SK-N-SH treated with all-trans-retinoic acid at 6 μM for 48 hours (cell line): ENCODE measurements at places on chromosomes 3 and 15.

DNA sequence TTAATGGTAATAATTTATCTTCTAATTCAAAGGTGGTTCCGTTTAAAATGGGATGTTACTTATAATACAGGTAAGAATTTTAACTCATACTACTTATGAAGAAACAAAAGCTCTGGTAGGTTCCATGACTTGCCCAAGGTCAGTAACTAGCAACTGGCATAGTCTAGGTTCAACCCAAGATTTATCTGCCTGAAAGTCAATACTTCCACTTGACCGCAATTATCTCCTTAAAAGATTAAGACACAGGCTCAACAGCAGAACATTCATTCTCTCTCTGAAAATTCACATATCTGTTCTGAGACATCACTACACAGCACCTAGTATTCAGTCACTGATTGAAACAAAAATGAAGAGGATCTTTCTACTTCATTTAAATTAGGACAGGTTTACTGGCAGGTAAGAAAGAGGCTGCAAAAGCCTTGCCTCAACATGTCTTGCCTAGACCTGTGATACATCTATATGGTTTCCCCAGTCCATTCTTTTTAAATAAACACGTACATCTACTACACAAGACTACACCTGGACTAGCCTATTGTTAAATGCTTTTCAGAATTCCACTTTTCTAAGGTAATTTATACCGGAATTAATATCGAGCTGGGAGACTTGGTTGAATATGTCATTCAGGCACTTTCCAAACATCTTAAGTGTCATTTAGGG lies 1.2 kb downstream of the CSNK1G1 start:
- ATAC-seq, result no peak

DNA sequence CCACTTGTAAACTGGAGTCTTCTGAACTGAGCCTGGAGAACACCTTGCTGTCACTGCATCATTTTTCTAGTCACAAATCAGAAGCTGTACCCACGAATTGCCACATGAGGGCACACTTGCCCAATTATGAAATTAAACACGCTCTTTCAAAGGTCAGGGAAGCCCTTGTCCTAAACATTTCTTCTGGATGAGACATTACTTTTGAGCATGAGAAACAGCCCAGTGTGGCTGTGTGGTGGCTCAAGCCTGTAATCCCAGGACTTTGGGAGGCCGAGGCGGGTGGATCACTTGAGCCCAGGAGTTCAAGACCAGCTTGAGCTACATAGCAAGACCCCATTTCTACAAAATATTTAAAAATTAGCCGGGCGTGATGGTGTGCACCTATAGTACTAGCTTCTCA lies 27.5 kb upstream of the CFAP161 start:
- peak; percentile 90 for ATAC-seq

GRCh38 chr3:126956866-126957650 lies 25.9 kb upstream of the PLXNA1 start:
- no peak for ATAC-seq

DNA sequence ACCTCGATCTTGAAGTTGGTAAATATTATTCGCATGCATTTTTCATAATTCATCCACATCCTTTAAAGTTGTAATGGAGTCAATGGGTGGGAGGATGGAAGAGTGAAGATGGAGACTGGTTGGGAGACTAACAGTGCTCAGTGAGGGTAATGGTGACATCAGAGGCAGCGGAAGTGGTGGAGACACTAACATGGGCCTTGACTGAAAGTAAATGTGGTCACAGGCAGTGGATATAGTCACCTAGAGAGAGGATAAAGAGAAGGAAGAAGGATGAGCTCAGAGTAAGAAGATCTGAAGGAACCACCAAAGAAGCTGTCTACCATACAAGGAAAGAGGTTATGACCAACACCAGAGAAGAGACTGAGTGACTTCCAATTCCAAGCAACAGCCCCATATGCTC lies 281.6 kb upstream of the STT3B start:
- no peak for ATAC-seq

DNA sequence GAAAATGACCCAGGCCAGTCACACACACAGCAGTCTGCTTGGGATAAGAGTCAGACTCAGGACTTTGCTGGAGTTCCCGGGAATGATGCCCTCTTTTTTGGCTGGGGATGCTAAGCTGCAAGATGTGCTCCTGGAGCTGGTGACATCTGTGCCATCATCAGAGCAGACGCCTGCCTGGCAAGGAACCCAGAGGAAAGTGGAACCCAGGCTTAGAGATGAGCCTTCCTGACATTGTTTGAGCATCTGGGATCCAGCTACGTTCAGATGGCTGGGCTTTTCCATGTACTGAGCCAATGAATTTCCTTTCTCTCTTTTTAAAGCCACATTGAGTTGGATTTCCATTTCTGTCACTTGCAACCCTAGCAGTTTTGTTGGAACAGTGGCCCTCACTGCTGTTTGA lies 53.3 kb downstream of the EBLN2 start:
- no peak for ATAC-seq

GRCh38 chr15:74050127-74050526 lies 32.2 kb downstream of the GOLGA6A start:
- no peak for ATAC-seq

DNA sequence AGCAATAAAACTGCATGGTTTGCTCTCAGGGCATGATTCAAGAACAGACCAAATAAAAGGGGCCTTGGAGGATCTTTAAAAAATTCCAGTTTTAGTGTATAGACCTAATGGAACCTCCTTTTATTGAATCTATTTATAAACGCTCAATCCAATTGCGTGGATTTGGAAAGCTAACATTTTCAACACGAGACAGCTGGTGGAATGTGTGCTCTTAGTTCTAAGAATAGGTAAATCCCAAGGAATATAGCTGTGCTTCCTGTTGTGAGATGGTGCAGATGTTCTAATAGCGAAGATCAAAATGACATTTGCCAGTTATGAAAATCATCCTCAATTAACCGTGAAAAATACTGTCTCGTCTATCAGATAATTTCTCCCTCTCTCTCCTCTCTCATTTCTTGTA lies 192.5 kb downstream of the ATP10A start:
- ATAC-seq, result no peak

DNA sequence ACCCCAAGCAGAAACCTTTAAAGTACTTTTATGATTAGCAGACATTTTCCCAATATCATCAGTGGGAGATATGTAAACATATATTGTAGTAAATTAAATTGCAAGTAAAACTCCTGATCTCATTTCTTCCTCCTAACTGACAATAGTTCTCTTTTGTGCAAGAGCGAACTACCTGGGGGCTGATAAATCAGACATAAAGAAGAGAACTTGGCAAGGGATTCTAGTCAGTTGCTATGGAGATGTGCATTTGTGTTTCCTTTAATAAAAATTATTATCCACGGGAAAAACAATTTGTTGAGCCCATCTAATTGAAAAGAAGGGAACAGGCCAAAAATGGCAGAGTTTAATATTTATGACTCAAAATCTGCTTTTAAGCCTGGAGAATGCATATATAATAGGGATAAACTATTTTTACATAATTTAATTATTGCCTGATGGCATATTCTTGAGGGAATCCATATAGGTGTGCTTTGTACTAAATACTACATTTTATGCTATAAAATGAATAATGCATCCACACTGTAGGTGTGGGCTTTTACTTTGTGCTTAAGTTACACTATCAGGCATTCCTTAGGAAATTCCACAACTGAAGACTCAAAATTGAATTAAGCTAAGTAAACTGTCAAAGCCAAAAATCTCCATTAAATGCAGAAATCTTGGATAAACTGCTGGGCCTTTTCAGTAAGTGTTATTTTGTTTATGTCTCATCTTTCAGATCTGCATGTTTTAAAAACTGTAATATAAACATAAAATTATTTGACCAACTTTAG lies 258.1 kb downstream of the ERC2 start:
- ATAC-seq, result peak; percentile 27; the same call in 2 of the 3 replicates

DNA sequence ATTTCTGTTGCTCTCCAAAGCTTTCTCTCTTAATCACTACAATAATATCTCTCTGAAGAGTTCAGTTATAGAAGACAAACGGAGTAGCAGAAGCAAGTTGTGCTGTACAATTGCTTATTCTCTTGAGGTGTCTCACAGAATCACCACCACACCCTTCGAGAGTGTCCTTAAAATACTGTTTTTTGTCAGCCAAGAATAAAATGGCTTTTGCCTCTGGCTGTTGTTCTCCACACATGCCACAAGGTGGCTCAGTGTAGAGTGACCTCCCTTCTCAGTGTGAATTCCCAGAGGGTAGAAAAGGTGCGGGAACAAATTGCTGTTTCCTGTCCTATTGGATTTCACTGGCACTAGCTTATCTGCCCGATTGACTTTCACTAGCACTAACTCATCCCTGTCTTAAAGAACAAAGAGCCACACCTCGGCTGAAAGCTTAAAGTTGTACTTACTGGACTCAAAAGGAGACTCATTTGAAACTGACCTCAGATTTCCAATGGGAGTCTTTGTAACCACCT lies 134.2 kb upstream of the SATB1 start:
- ATAC-seq, result peak; percentile 74

- no peak for ATAC-seq
These were observed 35.1 kb downstream of the P2RY1 start for GRCh38 chr3:152870027-152870426.

- ATAC-seq, result peak; percentile 70
These were observed 97.6 kb upstream of the ALDH1A3 start for GRCh38 chr15:100781961-100782530.

- ATAC-seq, result no peak
These were observed 32.2 kb downstream of the VEPH1 start for GRCh38 chr3:157471064-157471463.

DNA sequence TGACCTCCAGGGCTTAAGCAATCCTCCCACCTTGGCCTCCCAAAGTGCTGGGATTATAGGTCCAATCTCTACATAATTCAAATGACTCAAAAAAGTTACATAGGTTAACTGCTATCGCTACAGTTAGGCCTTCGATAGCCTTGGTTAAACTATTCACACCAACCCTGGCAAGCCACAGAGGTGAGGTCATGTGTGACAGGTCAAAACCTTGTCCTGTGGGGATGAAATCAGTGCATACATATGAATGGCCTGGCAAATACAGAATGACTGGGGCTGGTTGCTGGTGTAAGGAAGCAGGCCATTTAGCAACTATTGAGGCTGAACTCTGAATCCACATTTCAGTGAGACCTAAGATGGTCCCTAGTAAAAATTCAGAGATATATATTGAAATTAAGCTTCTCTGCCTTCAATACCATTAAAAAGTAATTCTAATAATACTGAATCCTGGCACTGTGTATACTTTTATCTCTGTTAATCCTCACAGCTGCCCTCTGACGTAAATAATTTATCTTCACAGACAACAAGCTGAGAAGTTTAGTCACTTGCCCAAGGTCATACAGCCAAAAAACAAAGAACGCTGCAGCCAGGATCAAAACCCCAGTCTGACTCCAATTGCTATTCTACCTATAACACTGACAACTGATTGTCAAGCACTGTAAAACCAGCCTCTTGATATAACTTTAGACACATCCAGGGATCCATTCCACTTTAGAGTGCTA lies 35.3 kb downstream of the MKRN2 start:
- no peak for ATAC-seq

DNA sequence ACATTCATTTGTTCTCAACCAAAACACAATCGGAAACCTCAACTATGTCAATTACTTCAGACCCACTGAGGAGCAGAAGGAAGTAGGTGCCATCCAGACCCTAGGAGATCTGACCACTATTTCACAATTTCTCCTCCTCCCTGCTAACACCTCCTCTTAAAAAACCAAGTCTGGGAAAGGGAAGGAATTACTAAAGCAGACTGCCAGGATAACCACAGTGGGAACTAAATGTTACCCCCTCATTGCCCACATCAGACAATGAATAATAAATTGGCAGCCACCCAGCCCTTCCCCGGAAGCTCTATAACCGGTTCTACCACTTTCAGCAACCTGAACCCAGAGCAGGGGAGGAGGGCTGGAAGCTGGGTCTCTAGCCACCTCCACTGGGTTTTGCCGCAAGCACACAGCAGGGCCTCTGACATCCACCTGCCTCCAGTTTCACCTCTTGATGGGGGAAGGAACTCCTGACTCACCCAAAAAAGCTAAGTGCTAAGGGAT lies 17.6 kb downstream of the C15orf62 start:
- ATAC-seq, result peak; percentile 58

DNA sequence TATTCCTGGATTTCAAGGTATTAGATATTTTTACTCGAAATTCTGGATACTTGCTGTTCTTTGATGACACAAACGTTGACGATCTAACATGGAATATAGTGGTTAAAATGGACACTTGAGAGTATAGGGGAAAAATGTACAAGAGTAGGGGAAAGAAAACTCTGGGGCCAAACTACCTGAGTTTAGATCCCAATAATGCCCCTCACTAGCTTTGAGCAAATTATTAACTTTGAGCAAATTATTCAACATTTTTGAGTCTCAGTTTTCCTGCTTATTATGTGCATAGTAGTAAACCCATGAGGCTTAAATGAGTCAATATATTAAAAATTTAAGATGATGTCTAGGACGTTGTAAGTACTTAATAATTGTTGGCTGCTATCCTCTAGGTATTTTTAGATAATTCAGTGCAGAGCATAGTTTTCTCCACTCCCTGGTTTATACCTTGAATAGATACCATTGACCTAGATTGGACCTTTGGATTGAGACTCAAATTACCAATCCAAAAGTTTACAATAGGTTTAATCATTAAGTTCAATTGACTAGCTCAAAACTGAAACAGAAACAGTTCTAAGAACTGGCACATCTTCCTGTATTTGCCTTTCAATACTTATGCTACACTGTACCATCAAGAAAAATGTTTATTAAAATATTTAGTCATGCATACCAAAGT lies 4.5 kb downstream of the ADGRG7 start:
- ATAC-seq, result no peak

GRCh38 chr3:41462103-41462691 lies 262.9 kb downstream of the CTNNB1 start:
- peak; percentile 37; the same call in 2 of the 3 replicates for ATAC-seq

- ATAC-seq, result no peak
These were observed 383.6 kb downstream of the LPP start for GRCh38 chr3:188537606-188538005.

DNA sequence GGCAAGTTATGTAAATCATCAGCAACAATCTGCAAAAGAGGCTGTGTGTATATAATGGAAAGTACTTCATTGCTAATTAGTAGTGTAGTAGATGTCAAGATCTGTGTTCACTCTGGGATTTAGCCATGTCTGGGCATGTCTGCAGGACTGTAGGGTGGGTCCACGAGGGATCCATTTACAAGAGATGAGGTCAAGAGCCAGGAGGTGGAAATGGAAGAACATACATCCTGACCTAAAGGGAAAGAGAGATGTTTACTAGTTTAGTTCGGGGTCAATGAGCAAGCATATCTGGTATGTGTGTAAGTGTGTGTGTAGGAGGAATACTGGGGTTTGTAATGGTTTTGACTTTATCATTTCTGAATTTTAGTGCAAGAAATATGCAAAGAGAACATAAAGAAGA lies 171.5 kb upstream of the NANOGP8 start:
- ATAC-seq, result no peak

DNA sequence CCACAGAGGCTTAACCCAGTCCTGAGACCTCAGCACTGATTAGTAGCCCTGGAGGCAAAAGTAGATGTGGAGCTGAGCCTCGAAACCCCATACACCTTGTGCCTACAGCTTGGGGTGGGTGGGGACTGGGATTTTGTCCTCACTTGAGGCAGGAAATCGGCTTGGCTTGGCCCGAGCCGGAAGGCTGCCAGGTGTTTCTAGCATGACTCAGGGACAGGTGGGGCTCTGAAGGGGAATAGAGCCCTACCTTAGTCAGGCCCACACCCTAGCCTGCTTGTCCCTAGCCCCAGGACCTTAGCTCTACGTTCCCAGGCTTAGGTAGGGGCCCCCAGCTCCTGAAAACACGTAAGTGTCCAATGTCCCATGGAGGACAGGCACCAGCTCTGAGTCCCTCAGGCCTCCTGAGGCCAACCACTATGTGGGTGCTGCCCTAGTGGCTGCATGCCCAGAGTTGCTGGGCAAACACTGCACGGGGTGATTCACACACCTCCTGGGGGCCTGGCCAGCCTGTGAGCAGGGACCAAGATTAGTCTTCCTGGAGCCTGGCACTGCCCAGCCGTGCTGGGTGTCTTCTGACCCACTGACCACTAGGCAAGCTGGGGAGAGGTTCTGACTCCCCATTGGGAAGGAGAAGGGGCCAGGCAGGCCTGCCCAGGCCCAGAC lies 3.1 kb downstream of the MST1R start:
- peak; percentile 77 for ATAC-seq
